ENCODE measurements at places on chromosomes 7 and 10.

GRCh38 chr10:116637830-116638229, 17.1 kb downstream of the PNLIPRP2 start:
- no peak for DNase-seq

DNA sequence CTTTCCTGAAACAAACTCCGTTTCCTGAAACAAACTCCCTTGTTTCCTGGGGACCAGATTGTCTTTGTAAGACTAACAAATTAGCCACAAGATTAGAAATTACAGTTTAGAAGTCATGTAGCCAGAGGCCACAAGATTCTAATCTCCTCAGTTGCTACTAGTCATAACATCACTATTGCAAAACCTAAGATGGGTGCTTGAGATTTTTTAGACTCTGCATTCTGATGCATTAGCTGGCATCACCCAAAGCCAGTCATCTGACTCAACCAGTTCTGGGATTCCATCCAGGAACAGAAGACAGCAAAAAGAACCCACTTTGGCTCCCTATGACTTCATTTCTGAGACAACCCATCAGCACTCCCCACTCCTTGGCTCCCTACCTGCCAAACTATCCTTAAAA, 367.9 kb upstream of the MBL2 start:
- DNase-seq, result no peak

DNA sequence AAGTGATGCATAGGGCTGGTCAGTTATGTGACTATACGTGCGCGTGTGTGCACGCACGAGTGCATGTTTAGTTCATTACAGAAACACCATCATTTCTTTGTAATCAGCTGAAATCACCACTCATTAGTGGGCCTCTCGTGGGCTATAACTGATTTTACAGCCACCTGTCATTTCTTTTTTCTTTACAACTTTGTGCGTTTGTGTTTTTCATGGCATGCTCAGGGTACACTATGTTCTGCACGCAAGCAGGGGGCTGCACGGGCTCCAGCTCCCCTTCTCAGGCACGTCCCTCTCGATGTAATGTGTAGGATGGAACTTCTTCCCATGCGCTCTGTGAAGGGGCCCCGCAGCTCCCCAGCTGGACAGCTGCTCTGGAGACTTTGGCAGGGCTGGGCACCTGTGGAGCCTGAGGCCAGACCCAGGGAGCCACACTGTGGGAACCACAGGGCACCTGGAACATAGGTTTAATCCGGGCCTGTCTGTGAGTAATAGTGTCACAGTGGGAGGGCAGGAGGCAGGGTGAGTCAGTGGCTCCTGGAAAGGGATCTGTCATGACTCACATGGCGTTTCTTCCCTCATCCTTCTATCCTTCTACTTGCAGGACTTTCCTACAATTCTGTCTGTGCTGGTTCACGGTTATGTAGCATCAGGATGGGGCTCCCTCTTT, 4.9 kb downstream of the GCK start:
- no peak for DNase-seq

- no peak for DNase-seq
These were observed 199.1 kb upstream of the PRKCQ start for GRCh38 chr10:6778992-6779701.

- DNase-seq, result peak; percentile 74
These were observed 35.4 kb downstream of the BAG3 start for GRCh38 chr10:119686465-119687191.

- DNase-seq, result no peak
These were observed 262.2 kb downstream of the ZMYND11 start for GRCh38 chr10:397321-398068.

DNA sequence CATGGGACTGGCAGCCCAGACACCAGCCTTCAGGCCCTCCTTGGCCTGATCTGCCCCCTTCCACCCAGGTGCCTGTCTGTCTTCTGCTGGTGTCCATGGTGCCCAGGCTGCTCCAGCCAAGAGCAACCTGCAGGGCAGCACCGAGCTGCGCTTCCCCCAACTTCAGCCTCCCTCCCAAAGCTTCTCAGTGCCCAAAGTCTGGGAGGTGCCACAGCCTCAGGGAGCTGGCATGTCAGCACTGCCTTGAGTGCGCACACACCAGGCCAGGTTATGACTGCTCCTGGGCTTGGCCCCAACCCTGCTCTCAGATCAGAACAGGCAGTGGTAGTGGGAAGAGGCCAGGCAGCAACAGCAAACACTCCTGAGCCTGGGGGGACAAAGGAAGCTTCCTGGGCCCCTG, 304.6 kb upstream of the NRG3 start:
- DNase-seq, result no peak

- DNase-seq, result no peak
These were observed 44.4 kb upstream of the LOXL4 start for GRCh38 chr10:98312349-98312748.

DNA sequence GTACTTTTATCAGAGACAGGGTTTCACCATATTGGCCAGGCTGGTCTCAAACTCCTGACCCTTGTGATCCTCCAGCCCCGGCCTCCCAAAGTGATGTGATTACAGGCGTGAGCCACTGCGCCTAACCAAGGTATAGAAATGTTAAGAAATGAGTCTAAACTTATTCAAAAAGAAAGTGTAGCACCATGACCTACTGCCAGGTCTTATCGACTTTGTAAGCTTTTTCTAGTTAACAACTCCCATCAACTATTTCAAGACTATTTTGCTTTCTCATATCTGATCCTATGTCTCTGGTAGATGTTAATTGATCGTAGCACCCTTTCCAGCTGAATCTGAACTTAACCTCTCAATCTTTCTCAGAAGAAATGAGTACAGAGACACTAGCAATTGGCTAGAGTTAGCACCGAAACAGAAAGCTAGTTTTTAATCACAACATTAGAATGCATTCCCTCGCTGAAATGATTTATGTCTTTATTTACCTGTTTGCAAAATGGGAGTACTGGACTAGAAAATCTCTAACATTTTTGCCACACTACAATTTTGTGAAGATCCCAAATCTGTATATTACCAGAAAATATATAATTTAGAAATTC, 114.0 kb upstream of the HGF start:
- no peak for DNase-seq

DNA sequence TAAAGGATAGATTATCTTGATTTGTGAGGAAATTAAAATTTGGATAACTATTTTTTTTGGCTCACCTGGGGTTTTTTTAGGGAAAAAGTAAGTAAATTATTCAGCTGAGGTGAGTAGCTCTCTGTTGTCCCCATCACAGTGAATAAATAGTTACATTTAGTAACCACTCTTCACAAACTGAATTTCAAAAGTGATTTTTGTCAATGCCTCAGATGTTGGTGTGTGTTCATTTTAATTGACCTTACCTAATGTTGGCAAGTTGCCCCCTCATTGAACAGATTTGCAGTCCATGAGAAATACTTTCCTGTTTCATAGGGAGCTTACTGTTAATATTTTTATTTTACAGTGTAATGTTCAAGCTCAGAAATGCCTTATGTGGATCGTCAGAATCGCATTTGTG, 18.3 kb downstream of the PLEKHA1 start:
- DNase-seq, result no peak

DNA sequence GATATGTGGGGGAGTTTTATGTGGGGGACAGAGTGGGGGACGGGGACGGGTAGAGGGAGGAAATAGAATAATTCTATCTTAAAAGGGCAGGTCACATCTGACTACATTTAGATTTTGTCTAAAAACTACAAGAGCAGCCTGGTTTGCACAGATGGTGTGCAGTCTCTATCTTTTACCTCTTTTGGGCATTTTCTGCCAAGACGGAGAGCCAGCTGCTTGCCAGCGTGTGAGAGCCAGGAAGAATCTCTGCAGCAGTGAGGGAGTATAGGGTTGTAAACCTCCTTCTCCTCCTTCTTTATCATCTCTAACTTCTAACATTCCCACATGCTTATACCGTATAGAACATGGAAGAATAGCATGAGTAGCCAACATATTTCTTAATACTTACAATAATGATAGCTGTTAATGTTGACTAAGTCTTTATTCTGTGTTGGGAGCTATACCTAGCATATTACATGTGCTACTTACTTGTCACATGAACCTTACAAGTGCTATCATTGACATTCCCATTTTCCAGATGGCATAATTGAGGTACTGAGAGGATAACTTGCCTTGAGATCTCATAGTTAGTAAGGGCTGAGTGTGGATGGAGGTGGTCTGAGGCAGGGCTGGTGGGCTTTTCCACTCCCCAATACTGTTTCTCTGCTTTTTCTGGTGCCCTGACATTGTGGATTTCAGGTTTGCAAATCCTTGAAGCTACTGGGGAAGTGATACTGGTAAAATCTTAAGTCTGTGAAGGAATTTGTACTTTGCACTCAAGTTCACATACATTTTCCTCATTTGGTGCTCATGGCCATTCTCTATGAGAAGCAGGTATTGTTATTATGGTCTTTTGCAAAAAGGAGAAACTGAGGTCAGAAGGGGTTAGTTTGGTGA, 1.1 kb downstream of the ENTPD1 start:
- DNase-seq, result no peak

DNA sequence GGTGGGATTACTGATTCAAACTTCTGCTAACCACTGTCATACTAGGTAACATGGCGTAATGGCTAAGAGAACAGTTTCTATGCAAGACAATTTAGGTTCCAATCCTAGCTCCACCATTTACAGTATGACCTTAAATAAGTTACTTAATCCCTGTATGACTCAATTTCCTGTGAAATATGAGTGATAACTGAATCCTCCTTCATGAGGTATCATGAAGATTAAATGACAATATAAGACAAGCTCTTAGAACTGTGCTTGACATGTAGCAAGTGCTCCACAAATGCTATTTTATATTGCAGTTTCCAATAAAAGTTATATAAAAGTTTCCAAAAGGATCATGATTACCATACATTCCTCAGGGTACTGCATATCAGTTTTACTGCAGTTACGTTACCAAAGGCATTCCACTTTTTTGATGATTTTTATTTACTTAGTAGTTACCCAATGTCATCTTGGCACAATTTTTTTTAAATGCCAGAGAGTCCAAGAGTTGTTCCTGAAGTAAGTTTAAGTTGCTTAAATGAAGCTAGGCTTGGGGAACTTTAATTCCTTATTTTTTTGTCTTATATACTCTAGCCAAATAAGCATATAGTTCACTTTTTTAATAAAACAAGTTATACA, 7.1 kb downstream of the DOCK4 start:
- no peak for DNase-seq

GRCh38 chr7:7720750-7721621, 2.6 kb upstream of the RPA3 start:
- no peak for DNase-seq

DNA sequence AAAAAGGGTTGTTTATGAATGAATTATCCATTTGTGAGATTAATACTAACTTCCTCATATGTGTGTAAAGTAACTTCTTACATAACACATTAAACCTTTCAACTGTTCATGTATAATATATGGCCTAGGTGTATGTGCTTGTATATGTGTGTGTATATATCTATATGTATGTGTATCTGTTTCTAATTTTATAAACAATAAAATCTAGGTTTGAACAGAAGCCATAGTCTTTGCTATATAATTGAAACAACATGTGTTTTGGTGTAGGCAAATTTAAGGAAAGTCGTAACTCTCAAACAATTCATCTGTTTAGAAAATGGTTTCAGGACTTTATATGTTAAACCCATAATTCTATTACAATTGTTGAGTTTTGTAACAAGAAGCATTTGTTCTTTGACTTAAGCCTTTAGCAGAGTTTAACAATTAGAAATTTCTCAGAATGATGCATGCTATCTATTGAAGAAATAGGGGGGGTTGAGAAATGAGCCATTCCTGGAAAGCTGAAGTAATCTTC, 103.3 kb downstream of the BBS9 start:
- DNase-seq, result no peak

DNA sequence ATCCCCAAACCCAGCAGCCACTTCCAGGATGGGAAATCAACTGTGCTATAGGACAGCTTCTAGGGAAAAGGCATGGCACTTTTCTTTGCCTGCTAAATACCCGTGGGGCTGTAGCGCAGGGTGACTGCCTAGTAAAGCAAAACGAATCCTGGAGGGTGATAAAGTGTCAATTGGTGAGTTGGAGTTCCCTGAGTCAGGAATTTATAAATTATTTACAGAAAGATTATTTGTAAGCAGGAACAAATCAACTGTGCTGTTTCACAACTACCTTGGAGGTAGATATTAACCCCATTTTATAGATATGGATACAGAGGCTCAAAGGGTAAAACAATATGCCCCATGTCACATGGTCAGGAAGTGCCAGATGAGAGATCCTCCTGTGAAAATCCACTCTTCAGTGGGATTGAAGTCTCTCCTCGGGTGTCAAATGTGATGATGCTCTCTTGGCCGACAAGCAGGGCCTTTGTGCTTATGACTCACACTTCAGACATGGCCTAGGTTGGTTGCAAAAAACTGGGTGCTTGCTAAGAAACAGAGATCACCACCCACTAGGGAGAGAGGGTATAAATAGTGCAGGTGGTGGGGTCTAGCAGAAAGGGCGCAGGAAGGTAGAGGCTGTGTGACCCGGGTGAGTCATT, 383.2 kb upstream of the ZMIZ1 start:
- no peak for DNase-seq

DNA sequence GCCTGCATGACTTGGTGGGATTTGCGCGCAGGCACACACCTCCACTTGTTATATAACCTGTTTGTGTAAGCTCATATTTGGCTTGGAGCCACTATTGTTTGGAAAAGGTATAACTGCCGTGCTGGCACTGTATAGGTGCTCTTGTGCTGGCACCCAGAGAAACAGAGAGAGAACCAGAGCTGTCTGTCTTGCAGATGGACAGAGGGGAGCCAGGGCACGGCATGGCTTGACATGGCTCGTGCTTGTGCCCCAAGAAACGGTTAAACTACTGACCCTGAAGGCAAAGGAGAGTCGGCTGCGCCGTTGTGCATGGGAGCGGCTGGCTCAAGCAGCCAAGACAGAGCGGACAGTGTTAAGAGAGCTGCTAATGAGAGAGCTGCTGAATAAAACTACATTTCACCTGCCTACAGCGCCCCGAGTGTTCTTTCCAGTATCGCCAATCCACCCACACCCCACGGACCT, 23.2 kb downstream of the RAPGEF5 start:
- DNase-seq, result no peak

- DNase-seq, result no peak
These were observed 205.3 kb downstream of the BUB3 start for GRCh38 chr10:123359539-123359938.

- no peak for DNase-seq
These were observed 299.5 kb downstream of the KCNMA1 start for GRCh38 chr10:77338143-77338542.

DNA sequence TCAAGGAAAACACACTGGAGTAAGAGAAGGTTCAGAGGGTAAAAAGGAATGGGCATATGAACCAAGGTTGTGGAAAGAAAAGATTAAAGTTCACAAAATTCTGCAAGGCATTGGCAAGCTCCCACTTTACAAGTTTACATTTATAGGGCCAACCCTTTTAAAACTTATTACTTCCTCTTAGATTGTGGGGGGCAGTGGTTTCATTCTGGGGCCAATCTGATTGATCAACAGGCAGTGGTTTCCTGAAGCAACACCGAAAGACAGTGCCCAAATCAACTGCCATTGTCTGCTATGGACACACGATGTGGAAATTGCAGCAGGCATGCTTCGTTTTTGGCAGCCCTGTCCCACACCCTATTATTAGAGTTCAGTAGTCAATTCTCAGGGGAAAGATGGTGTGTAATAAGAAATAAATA, 154.0 kb downstream of the SGMS1 start:
- DNase-seq, result no peak

DNA sequence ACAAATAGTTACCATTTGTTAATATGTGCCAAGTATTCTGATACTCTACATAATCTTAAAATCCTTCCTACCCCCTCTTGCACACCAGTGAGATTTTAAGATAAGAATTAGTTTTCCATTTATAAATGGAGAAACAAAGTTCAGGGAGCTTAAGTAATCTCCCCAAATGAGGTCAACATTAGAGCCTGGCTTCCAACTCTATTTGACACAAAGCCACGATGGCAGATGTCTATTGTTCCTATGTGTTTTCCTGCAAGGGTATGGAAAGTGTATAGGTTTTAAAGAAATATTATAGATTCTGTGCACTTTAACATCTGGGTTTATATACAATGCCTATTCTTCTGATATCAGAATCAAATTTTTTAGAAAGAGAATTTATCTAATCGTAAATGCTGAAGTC, 143.9 kb upstream of the SEMA3C start:
- no peak for DNase-seq

All from T follicular helper cell (primary cell).